ENCODE measurements at places on chromosomes 16 and 17.

DNA sequence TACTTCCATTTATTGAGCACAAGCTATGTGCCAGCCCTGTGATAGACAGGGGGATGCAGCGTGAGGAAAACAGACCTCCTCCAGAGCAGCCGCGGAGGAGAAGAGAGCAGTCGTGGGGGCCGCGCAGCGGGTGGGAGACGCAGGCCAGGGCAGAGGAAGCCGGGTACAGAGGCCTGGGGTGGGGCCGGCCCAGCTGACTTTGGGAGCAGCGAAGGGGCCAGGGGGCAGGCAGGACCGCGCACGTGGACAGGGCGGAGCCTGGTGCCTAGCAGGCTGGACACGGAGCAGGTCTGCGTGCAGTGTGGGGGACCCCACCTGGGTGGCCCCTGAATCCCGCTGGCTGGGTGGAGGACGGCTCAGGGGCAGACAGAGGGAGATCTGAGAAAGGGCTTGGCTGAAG lies 46.2 kb downstream of the ZFPM1 start:
- no peak for DNase-seq

DNA sequence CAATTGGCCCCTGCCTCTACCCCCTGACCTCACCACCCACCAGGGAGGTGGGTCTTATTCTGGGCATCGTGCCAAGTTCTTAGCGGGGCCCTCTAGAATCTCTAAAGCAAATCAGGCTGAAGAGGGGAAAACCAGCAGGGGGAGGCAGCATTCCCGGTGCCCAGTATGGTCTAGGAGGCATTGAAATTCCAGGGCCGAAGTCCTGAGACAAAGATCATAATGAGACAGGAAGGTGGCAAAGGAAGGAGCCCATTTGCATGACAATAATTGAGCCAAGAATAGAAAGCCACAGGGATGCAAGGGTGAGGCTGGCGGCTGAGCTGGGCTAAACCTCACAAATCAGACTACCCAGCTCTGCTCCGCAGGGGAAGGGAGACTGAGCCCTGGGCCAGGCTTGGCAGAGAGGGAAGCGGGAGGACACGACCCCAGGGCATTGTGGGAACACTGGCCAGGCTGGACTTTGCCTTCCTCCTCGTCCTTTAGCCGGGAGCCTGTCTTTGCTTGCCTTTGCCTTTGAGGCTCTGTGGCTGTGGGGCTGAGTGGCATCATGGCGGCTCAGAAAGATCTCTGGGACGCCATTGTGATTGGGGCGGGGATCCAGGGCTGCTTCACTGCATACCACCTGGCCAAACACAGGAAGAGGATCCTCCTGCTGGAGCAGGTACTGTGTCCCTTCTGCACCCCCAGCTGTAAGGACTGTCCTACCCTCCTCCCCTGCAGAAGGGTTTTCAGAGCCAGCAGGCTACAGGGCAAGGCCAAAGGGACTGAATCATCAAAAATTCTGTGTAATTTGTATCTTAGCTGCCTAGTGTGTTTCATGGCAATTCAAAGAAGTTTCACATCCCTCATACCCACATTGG lies at the start of gene PIPOX:
PIPOX (plus strand) TSS at position 463 of the 860 bp plus-strand sequence; CDS start at position 548, 85 bp downstream.
- DNase-seq, result peak; percentile 37

GRCh38 chr17:75888484-75888883 lies 8.3 kb downstream of the TRIM65 start:
- no peak for DNase-seq

- DNase-seq, result no peak
These were observed 33.7 kb downstream of the IQCK start for GRCh38 chr16:19751478-19752385.

DNA sequence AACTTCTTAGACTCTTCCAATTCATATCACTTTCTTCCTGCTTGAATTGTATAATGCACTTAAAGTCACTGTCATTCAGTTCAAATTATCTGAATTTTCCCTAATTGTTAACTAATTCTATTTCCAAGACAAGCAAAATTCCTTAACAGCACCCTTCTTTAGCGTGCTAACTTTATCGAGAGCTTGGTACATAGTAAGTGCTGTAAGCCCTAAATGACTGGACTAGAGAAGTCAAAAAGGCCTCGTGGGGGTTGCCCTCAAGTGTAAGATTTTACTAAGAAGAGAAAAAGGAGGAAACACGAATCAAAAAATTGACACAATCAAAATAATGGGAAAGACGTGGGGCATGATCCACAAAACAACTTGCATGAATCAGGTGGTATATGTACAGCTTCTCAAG lies 11.3 kb downstream of the KANSL1 start:
- DNase-seq, result no peak
